EL (cell line): ENCODE measurements at places on chromosomes 2 and 18.

DNA sequence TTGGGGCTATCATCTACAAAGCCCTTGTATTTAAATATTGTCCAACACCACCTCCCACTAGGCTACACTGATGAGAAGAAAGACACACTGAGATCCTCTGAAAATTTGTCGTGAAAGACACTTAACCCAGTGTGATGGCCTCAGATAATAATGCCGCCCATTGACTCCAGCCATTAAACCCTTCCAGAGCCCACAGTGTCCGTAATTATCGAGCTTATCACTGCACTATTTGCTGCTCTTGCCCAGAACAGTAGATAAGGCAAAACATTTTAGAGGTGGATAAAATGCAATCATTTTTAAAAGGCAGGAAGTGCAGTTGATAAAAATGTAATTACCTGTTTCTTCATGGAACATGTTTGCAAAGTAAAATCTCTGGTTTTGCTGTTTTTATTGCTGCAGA, 121.3 kb upstream of the DDX18 start:
- DNase-seq: no peak

DNA sequence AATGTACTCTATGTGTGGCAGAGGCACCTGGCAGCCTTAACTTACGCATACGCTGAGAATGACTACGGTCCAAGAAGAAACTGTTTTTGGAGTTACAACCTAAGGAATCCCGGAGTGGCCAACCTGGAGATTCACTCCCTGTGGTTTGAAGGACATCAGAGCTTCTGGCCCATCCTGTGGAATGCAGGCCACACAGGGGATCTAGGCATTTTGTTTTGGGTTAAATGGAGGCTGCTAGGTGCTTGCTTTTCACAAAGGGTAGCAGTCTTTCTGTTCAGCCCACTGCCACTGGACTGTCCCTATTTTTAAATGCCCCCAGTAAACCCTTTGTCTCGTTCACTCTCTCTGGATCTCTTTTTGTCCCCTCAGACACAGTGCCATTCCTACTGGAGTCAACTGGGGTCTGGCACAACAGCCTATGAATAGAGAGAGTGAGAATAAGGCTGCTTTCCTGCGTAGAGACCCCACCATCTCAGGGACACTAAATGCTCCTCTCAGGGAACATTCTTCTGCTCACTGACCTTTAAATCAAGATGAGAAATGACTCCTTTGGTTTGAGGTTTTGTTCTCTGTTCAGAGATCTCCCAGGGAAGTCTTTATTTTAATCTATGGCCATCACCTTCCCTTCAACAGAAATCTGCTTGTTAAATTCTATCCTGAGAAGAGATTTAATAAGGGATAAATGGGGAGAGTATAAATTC, 124.9 kb downstream of the B3GNT2 start:
- DNase-seq: no peak

DNA sequence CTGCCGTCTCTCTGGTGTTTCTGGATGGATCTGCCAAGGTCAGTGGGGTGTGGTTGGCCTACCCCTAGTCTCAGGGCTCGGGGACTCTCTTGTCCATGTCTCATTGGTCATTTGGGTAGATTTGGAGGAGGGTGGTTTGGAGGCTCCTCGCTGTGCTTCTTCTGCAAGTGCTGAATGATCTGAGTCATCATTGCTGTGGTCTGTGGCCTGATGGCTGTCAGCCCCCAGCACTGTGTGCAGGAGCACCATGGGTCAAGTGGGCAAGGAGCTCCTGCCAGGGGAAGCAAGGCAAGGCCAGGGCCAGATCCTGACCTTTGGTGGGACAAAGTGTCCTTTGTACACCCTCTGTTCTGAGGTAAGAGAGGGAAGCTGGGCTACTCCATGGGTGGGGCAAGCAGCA, 221.8 kb downstream of the FHOD3 start:
- peak; percentile 72 for DNase-seq

- DNase-seq: no peak
These were observed 1.1 kb downstream of the SLC38A11 start for GRCh38 chr2:164954186-164954585.

- no peak for DNase-seq
These were observed 5.6 kb upstream of the HDAC4 start for GRCh38 chr2:239406316-239406995.

GRCh38 chr18:36592282-36592681, 236.5 kb downstream of the TPGS2 start:
- no peak for DNase-seq

DNA sequence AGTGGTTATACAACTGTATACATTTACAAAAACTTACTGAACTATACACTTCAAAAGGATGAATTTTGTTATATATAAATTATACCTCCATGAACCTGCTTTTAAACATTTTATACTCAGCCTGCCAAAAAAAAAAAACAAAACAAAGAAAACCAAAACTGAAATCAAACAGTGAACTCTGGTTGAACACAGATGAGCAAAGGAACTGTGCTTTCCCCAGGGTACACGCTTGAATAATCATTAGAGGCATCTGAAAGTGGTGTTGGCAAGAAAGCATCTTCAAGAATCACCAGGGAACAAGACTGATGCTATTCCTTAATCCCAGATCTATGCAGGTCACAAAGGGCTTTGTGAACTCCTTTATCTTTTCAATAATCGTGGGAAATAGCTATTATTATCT, 77.0 kb upstream of the LYPD1 start:
- no peak for DNase-seq

DNA sequence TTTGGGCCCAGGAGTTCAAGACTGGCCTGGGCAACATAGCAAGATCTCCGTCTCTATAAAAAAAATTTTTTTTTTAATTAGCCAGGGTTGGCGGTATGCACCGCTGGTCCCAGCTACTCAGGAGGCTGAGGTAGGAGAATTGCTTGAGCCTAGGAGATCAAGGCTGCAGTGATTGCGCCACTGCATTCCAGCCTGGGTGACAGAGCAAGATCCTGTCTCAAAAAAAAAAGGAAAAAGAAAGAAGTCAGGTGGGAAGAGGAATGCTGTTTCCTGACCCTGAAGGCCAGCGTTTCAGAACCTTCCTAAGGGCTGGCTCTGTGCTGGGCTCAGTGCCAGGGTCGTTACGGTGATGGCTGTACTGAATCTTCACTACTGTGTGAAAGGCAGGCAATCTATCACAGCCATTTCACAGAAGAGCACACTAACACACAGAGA, 35.0 kb upstream of the AGAP1 start:
- DNase-seq: peak; percentile 51

GRCh38 chr2:57444752-57445430, 601.7 kb upstream of the VRK2 start:
- DNase-seq: peak; percentile 56

DNA sequence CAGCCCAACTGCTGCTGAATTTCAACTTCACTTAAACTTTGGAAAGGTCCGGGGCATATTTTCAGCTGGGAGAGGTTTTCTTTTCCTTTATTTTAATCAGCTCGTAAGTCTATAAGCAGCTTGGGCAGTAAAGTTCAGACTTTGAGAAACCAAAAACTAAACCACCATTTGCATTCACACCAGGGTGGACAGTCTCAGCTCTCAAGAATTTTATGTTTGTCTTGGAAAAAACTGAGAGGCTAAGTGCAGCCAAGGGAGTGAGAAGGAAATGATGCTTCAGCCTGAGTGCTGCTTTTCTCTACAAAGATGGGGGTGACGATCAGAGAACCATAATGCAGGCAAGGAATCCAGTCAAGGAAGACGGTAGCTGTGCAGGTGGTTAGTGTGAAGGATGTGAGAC, 30.2 kb downstream of the MCFD2 start:
- DNase-seq: peak; percentile 50

- DNase-seq: no peak
These were observed 20.1 kb upstream of the FANCL start for GRCh38 chr2:58261209-58261608.

DNA sequence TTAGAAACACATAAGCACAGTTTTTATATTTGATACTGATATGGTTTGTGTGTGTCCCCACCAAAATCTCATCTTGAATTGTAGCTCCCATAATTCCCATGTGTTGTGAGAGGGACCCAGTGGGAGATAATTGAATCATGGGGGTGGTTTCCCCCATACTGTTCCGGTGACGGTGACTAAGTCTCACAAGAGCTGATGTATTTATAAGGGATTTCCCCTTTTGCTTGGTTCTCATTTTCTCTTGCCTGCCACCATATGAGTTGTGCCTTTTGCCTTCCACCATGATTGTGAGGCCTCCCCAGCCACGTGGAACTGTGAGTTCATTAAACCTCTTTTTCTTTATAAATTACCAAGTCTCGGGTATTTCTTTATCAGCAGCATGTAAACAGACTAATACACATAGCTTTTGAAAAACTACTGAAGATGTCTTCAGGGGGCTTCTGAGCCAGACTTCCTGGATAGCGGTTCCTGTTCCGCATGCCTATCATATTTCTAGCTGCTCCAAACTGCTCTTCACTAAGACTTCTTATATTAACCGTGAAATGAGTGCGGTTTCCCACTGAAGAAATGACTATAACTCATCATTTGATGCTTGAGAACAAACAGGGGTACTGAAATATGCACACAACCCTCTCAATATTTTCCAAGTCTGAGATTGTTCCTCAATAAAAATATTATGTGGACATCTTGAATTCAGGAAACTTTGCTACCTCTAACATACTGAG, 75.8 kb downstream of the SPHKAP start:
- DNase-seq: peak; percentile 37

GRCh38 chr2:7999683-8000476, 682.0 kb upstream of the ID2 start:
- no peak for DNase-seq

DNA sequence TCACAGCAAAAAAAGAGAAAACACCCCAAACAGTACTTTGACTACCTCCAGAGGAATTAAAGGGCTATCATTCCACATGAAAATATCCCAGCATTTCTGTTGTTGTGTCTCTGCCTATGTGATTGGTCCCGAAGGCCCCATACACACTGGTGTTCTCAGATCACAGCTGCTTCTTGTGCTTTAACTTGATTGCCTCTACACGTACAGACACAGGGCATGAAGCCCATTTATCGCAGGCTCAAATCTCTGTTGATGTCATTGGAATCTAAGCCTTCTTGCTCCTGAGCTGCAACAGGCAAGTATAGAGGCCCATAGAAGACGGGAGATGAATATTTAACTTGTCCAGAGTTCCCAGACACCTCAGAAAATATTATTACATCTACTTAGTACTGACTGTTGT, 405.2 kb downstream of the NCKAP5 start:
- no peak for DNase-seq
